NCI-H2107 (cell line): ENCODE measurements at places on chromosomes 7 and 10.

GRCh38 chr10:119377451-119377957 lies 165.0 kb downstream of the RGS10 start:
- no peak for DNase-seq

DNA sequence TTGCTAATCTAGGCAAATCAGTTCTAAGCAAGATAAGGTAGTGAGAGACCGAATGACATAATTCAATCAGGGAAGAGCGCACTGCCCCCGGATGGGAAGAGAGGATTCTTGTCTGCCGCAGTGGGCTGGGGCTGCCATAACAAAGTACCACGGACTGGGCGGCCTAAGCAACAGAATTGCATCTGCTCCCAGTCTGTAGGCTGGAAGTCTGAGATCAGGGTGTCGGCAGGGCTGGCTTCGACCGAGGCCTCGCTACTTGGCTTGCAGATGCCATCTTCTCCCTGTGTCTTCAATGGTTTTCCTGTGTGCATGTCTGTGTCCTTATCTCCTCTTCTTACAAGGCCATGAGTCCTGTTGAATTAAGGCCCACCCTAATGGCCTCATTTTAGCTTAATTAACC lies 59.7 kb upstream of the TMEM72 start:
- DNase-seq = no peak

DNA sequence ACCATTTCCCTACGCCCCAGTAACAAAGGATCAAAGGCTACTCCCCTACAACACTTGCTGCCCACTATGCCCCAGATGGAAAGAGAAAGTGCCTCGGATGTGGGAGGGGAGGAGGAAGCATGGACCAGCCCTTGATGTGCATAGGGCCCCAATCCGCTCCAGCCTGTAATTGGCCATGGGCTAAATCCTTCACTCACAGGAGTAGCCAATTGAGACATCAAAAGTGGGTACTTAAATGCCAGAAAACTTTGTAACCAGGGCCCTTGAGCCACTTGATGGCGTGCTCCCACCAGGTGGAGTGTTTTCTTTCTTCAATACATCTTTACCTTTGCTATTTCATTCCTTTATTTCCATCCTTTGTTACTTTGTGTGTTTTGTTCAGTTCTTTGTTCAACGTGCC lies 500.5 kb upstream of the LRRN3 start:
- DNase-seq = no peak

DNA sequence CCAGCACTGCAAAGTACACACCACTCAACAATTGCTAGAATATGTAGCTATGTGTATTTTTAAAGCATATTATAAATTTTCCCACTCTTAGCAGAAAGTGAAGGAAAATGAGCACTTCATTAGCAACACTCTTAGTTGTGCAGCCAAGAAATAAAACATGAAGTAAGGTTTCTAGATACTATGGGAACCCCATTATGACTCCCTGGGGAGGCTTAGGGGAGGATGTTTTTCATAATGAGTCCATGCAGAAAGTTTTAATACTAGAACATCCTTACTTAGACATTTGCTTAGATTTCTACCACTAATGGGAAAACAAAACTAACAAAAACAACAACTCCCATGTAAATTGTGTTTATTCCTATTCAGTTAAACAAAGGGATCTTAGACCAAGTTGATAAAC lies 148.4 kb upstream of the HDAC9 start:
- no peak for DNase-seq

DNA sequence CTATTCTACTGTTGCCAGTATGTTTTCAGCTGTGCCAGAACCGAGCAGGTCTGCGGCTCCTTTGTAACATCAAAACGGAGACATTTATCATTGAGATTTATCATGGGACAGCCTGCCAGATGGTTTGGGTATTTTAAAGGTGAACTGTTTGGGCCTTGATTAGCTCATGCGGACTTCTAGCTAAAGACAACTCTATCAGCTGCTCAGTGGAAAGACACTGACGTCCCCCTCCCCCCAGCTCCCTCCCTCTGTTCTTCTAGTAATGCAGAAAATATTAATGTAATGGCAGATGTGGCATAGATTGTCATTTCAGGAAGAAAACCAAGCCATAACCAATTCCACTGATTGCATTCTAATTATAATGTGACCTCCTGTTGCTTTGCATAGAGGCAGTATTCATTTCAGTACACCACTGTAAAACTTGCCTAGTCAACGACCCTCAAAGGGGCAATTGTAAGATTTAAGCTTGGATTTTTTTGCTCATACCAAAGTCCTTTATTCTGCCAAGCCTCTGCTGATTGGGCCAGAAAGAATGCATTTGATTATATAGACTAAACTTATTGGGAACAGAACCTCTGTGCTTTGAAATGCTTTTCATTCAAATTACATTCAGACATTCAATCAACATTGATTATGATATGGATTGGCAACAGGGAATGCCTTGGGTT lies 966.8 kb downstream of the LRMDA start:
- no peak for DNase-seq

DNA sequence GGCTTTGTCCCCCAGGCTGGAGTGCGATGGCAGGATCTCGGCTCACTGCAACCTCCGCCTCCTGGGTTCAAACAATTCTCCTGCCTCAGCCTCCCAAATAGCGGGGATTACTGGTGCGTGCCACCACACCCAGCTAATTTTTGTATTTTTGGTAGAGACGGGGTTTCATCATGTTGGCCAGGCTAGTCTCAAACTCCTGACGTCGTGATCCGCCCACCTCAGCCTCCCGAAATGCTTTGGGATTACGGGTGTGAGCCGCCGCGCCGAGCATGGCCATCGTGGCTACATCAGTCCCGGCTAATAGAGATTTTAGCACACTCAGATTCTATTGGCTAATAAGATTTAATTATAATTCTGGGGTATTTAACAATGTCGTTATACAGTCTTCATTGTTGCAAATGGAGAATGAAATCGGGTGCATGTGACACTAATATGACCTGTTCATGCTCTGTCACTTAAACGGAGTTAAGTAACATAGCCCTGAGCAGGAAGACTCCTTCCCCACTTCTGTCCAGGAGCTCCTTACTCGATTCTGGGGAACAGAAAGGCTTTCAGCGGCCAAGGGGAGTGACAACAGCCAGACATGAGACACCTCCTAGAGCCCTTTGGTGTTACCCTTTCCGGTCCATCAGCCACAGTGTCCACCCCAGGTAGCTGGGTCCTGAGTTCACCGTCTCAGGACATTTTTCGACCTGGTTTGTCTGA lies 40.9 kb upstream of the FAM20C start:
- no peak for DNase-seq

DNA sequence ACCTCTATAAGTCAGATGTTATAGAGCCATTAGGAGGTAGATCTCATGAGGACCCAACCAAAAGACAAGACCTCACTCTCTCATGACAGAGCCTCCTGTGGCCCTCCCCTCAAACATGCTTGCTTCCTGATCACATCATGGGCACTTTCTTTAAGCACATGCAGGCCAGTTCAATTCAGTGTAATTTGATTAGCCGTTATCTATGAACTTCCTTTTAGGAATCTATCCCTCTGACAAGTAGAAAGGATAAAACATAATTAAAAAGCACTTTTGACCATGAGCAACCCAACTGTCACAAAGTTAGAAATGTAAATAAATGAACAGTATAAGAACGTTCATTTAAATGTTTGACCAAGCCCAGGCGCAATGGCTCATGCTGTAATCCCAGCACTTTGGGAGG lies 27.7 kb upstream of the TMEM254 start:
- DNase-seq = no peak

- DNase-seq = no peak
These were observed 127.8 kb downstream of the CUX1 start for GRCh38 chr7:101945034-101945758.

DNA sequence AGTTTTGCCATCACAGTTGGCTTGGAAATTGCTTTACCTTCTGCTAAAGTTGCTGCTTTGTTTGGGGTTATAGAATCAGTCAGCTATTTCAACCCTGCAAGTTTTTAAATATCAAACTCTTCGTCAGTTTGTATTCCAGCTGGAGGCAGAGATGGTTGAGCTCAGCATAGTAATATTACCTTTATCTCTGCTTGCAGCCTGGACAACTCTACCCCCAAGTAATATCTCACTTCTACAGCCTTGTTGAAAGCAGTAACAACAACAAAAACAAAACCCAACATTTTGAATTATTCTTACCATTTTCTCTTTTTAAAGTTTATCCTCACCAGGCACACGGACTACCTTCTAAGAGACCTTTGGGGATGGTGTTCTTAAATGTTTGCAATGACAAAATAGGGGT lies 239.1 kb upstream of the PHF14 start:
- DNase-seq = no peak

DNA sequence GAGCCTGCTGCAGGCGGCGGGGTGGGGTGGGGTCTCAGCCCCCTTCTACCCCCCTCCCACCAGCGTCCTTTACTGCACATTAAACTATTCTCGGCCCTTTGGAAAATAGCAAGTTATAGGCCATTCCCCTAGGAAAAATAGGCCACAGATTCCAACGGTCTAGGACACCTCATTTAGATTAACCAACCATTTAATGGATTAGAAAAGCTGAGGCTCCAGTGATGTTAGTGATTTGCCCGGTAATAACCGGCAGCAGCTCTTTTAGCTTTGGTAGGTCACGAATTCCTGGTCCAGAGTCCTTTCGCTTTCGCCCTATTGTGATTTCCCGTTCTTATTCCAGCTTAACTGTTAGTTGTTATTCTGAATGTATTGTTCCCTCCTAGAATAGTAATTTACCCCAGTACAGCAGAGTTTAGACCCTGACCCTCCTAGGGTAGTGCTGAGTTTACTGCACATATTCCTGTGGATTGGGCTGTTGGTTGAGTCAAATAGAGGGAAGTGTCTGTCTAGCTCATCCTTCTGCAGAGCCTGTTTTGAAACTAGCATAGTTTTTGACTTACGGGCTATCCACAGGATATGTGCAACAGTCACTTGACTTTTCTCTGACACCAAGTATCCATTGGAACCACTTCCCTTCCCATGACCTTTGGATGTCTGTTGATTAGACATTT lies 754 bp downstream of the GSTO1 start:
- no peak for DNase-seq
